NCI-H1436 treated with DMSO at 0.1 percent for 48 hours (cell line): ENCODE measurements at places on chromosomes 16 and 17.

DNA sequence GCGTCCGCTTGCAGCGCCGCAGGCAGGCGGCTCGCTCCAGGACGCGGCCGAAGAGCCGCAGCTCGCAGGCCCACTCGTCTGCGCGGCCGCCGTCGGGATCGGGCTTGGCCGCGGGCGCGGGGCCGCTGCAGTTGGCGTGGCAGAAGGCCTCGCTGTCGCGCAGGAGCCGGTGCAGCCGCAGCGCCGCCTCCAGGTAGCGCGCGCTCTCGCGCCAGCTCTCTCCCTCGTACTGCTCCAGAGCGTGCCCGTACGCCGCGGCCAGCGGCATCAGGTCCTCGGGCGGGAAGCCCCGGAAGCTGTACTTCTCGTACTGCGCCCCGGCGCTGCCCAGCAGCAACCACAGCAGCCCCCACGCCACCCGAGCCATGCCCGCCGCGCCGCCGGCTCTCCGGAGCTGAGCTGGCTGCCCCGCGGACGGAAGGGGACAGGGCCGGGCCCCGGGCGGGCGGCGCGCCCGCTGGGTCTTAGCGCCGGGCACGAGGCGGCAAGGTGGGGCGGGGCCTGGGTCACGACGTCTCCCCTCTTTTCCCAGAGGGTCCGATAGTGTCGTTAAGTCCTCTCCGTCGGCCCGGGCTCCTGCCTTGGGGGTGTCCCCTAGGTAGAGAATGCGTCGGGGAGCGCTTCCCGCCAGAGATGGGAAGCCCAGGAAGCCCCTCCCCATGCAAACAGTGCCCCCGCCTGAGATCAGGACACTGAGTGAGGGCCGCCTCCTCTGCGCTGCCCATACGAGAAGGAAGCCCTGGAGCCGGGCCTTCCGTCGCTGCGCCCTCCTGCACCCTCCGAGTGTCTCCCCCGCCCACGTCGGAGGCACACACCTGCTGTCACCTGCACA is at the start of gene P3H4:
TSS of gene P3H4 (minus strand) at position 401 of the 832 bp plus-strand sequence. CDS start at position 367, 34 bp downstream.
- DNase-seq: peak; percentile 23

- no peak for DNase-seq
These were observed 176.4 kb upstream of the CHMP6 start for GRCh38 chr17:80815151-80815681.

- DNase-seq: no peak
These were observed 30.7 kb upstream of the GSE1 start for GRCh38 chr16:85582229-85582991.

DNA sequence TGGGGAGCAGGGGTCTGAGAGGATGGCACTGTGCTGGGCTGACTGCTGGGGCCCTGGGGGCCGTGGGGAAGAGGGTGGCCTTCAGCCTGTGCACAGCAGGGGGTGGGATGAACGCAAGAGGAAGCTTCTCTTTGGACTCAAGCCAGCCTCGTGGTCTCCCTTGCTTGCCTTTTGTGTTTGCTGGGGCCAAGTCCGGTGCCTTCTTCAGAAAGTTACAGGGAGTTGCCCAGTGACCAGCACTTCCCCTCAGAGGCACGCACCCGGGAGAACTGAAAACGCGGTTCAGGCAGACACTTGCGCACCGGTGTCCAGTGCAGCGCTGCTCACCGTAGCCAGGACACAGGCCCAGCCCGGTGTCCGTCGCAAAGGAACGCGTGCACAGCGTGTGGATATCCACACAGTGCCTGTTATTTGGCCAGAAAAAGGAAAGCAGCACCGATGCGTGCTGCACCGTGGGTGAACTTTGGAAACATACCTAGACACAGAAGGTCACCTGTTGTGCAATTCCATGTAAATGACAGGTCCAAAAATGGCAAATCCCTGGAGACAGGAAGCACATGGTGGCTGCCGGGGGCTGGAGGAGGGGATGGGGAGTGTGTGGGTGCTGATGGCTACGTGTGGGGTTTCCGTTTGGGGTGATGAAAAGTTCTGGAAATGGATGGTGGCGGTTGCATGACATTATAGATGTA is 29.4 kb upstream of the NUDT16L1 start:
- no peak for DNase-seq

- DNase-seq: no peak
These were observed at the start of gene CCL3 for GRCh38 chr17:36089888-36090836. TSS of gene CCL3 (minus strand) at chr17:36090143. CDS start at chr17:36090058, 85 bp downstream.

DNA sequence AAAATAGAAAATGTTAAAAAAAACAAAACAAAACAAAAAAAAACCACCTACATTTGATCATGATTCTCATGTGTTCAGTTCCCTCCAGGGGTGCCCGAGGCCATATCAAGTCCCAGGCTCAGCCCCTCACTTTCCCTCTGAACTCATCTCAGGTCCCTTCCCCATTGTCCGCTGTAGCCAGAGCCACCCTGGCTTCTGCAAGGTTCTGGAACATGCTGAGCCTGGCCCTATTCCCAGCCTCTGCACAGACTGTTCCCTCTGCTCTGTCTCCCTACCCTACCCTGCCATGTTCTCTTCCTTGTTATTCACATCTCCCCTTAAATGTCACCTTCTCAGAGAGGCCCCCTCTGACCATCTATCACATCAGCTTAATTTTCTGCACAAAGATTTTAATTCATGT is 46.9 kb downstream of the TK2 start:
- DNase-seq: no peak

GRCh38 chr17:43423777-43424455 is 25.1 kb downstream of the ARL4D start:
- DNase-seq: no peak

- DNase-seq: no peak
These were observed 904 bp downstream of the MAP2K3 start for GRCh38 chr17:21285164-21286065.

- DNase-seq: no peak
These were observed 22.3 kb downstream of the CBLN1 start for GRCh38 chr16:49259330-49259729.

GRCh38 chr16:88013766-88014251 is 62.6 kb downstream of the BANP start:
- no peak for DNase-seq

DNA sequence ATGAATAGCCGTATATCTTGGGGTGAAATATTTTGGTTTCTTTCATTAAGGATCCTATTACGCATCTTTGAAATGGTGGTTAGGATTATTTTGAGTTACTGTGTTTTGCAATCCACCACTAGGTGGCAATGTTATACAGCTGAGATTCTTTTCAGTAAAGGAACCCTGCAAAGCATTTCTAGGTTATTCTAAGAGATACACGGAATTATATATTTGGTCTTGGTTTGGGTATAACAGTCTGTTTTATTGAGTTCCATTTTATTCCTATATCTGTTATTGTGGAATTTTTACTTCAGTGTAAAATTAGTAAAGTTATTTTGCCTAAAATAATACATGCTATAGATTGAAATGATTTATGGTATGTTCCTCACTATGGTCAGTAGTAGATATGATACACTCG is 62.9 kb upstream of the CPHXL start:
- DNase-seq: no peak
